ENCODE measurements at places on chromosomes 11 and 22. TPM values are rescaled to one million over a fixed set of nuclear protein-coding genes. Genes with fewer than 3 reads are reported as not detected.

The RAB39A gene
- 0.51 TPM for total RNA-seq

The PHF21B gene
- total RNA-seq: 0.30 TPM

The NXPE2 gene
- not detected for total RNA-seq

The MIAT gene
- 0.48 TPM for total RNA-seq

The TSPAN32 gene
- total RNA-seq: 13.9 TPM

The PIWIL4 gene
- total RNA-seq: 0.78 TPM

The ENTHD1 gene
- total RNA-seq: not detected

The DEUP1 gene
- not detected for total RNA-seq

The C11orf65 gene
- 0.56 TPM for total RNA-seq

The POGLUT3 gene
- total RNA-seq: 11.3 TPM

The SEC14L3 gene
- not detected for total RNA-seq

The CREB3L1 gene
- total RNA-seq: 69.2 TPM

Data from Right ventricle myocardium superior (tissue), 1 donor.